Midbrain (tissue), 1 donor: ENCODE measurements at places on chromosomes 6 and 20.

DNA sequence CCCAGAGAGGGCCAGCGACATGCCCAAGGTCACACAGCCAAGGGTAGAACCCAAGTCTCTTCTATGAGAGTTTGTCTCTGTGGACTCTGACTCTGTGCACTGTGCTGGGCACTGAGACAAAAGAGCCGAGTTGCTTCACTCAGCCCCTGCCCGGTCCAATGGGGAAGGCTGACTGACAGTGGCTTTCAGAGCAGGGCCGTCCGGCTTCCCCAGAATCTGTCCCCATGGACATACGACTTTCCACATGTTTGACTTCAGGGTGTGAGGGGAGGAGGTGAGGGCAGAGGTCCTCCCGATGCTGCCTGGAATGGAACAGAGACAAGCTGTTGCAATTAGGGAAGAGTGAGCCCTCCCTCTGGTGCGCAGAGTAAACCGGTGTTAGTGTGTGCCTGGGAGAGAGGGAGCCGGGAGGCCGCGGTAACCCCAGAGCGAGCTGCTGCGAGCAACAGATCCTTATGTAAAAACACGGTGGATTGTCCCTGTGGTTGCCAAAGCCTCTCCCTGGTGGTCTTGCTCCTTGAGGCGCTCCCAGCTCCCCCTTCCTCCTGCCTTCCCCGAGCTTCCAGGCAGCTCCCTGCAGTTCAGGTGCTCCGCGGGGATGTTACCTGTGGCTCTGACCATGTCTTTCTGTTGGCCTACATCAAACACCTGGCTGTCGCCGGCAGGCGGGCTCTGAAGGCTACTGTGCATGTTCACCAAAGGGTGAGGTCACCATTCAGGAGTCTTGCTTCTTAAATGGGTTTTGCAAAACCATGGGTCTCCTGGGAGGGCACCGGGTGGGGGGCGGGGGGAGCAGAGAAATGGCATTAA lies 672 bp downstream of the SIRPA start:
- DNase-seq: no peak

- no peak for DNase-seq
Observed at GRCh38 chr20:48801197-48801596, 26.6 kb downstream of the PREX1 start.

GRCh38 chr20:6029538-6029937 lies 24.3 kb downstream of the LRRN4 start:
- no peak for DNase-seq

- DNase-seq: no peak
Observed at GRCh38 chr6:14930366-14930989, 315.4 kb upstream of the JARID2 start.
